AG09309 (cell line): ENCODE measurements at places on chromosomes 11 and 22.

DNA sequence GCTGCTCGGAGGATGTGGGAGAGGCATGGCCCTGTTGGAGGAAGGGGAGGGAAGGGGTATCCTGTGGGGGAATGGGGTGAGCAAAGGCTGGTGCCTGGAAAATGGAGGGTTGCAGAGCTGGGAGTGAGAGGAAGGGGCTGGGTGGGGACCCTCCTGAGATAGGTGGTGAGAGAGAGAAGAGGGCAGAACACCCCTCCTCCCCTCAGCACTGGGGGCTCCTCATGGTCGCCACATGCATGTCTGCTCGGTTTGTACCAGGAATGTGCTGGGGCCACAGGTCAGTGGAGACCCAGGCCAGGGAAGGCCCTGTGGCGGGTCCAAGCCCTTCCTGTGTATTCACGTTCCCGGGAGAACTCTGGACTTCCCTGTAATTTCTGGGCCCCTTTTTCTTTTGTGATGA is 27.8 kb upstream of the ACR start:
- DNase-seq, result no peak

DNA sequence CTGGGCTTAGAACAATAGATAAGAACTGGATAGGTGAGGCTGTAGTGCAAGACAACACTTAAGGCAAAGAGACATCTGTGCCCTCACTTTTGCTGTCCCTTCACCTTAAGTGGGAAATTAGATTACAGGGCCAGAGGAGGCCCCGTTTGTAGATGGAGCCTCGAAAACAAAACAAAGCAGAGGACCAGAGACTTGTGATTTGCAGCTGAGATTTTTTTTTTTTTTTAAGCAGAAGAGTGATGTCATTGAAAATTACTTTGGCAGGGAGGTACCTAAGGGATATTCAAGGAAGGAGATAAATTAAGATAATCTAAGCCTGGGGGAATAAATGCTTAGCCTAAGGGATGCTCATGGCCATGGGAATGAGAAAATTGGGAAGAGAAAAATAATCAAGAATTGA is 31.4 kb downstream of the ZC3H12C start:
- no peak for DNase-seq

GRCh38 chr11:10657308-10658271 is 36.0 kb downstream of the IRAG1 start:
- no peak for DNase-seq

- no peak for DNase-seq
These were observed 9.2 kb upstream of the CHST1 start for GRCh38 chr11:45674481-45675190.

DNA sequence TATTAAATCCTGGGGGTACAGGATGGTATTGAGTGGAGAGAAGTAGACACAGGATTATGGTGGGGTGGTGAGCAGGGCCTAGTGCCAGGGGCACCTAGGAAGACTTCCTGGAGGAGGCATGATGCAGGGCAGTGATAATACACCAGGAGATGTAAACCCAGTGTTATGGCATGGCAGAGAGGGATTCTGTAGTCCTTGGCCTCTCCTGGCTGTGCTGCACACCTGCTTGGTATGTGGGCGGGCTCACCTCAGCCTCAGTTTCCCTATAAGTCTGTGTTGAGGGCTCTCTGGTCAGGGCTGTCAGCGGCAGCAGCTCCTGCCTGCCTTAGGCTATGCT is 2.2 kb downstream of the PDXP start:
- no peak for DNase-seq

GRCh38 chr22:18978506-18978905 is 42.4 kb upstream of the PRODH start:
- no peak for DNase-seq

DNA sequence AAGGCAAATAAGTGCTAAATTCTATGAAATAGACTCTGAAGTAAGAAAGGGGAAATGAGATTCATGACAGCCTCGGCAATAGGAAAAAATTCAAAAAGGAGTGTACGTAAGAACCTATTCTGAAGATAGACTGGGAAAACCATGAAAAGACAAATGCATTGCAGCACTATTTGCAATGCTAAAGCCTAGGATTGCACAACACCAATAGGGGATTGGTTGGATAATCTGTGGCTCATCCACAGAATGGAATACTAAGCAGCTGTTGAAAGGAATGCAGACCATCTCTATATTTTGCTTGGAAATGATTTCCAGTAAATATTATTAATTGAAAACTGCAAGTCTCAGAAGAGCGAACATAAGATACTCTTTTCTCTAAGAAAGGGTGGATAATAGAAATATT is 91.7 kb upstream of the CLMP start:
- DNase-seq, result peak; percentile 14

- no peak for DNase-seq
These were observed 19.2 kb downstream of the PIM3 start for GRCh38 chr22:49979587-49980264.

DNA sequence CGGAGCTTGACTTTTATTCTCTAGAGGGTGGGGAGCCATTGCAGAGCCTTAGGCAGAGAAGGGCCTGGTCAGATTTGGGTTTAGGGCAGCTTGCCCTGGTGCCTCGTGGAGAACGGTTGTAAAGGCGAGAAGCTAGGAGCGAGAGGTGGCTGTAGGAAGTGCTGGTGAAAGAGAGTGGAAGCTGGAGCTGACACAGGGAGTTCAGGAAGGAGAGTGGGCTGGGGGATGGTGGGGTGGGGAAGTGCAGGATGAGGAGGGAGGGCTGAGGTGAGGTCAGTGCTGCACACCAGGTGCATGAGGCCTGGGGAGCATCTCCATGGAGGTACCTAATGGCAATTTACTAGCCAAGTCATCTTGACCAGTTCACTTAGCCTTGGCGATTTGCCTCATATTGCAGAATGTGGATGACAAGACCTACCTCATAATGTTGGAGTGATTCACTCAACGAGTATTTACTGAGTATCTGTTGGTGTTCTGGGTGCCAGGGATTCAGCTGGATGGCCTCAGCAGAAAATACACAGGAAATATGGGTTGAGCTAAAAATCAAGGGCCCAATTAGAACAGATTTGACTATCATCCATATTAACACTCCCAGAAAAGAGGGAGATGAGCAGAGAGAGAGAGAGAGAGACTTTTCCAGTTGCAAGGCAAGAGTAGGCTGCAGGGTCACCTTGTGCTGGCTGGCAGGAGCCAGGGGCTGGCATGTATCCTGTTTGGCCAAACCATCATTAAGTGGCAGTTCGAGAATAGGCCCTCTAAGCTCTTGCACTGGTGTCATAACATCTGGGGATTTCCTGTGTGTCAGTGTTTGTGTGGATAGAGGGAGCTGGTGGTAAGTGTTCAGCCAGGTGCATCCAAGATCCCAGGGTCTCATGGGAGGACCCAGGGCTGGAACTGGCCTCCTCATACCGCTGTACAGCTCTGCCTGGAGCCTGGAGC is 44.4 kb upstream of the CLDN5 start:
- peak; percentile 93 for DNase-seq

GRCh38 chr11:14677146-14677545 is 33.5 kb downstream of the PDE3B start:
- DNase-seq, result no peak

- DNase-seq, result no peak
These were observed 77.5 kb upstream of the ALX4 start for GRCh38 chr11:44387415-44387814.

DNA sequence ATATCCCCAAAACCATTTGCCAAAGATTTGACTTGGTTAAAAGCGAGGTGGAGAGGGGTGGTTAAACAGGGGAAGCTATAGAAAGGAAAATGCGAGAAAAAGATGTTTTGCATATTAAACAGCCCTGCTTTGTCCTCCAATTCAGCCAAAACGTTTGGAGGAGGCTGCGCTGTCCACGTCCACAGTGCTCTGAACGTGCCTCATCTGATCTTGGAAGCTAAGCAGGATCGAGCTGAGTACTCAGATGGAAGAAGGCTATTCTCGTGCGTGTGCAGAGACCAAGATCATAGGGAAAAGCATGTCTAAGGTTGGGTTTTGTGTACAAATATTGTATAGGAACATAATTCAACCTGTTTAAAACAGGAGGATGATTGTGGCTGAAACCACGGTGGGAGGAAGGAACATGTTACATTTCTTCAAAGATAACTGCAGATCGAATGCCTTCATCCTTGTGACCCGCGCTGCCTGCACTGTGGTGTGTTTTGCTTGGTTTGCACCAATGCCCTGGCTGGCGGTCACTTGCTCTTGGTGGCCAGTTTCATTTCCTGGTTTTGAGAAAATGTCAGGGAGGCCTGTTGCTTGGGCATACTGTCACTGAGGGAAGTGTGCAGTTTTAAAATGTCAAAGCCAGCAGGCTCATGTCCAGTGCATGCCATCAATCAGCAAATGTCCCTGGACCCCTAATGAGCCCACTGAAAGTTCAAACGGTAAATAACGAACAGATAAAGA is 40.4 kb downstream of the FLI1 start:
- DNase-seq, result no peak
